ENCODE measurements at places on chromosomes 16 and 17.
A peak's percentile ranks its signal among the peaks of the same experiment; 100 is the strongest.

- DNase-seq, result no peak
Observed at GRCh38 chr17:27873746-27874145, 19.4 kb downstream of the LYRM9 start.

- no peak for DNase-seq
Observed at GRCh38 chr16:51146256-51146924, 4.7 kb downstream of the SALL1 start.

- no peak for DNase-seq
Observed at GRCh38 chr16:57536306-57537193, at the start of gene CCDC102A. TSS of gene CCDC102A (minus strand) at chr16:57536571. CDS start at chr16:57529177, 7,394 bp downstream.

DNA sequence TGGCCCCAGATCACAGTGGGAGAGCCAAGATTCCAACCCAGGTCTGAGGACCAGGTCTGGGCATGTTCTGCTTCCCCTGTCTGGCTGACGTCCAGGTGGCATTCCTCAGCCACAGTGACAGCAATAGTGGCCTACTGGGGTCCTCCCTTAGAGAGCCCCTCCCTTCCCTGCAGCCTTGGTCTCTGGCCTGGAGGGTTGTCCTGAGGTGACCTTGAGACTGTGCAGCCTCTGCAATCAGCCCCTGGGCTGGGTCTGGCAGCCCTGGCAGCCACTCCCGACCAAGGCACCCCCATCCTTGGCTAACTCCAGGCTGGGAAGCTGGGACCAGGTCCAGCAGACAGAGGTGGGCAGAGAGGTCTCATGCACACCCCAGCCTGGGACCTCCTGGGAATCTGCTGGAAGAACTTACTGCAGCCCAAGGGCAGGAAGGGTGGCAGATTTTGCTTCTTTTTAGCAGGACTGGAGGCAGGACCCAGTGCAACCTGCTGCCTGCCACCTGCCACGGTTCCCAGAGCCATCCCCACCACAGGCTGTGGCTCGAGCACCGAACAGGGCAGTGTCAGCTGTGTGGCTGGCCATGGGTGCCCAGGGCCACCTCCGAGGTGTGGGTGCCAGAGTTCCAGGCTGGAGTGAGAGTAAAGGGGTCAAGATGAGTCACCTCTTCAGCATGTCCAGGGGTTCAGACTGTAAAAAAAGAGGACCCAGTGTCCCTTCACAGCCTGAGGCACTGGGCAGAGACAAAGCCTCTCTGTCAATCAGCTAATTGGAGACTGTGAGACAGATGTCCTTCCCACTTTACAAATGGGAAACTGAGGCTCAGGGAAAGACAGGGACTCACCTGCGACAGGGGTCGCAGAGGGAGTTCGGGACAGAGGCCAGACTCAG is 12.6 kb downstream of the GRB7 start:
- no peak for DNase-seq

- no peak for DNase-seq
Observed at GRCh38 chr17:75546181-75546580, 20.7 kb downstream of the LLGL2 start.

GRCh38 chr16:85314512-85314971 is 202.3 kb upstream of the CIBAR2 start:
- no peak for DNase-seq

- DNase-seq, result no peak
Observed at GRCh38 chr17:58506354-58507080, 7.9 kb downstream of the MTMR4 start.

DNA sequence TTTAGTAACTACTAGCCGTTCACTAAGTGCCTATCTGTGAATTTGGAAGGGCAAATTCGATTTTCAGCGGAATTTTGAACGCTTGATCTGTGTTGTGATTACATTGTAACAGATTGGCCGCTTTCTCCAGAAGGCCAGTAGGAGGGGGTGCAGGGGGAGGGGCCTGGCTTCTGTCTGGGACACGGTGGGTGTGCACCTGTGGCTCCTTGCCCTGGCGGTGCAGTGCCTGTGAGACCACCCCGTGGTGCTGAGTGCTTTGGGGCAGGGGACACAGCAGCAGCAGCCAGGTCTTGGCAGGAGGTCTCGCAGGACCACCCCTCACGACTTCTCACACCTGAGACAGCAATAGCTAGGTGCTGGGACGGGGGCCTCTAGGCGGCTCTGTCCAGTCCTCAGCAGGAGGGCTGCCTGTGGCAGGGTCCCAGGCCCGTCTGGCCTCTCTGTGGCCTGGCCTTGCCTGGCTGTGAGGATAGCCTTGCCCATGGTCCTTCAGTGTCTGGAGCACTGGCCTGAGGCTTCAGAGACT is 1.8 kb downstream of the UBE2I start:
- DNase-seq, result no peak

DNA sequence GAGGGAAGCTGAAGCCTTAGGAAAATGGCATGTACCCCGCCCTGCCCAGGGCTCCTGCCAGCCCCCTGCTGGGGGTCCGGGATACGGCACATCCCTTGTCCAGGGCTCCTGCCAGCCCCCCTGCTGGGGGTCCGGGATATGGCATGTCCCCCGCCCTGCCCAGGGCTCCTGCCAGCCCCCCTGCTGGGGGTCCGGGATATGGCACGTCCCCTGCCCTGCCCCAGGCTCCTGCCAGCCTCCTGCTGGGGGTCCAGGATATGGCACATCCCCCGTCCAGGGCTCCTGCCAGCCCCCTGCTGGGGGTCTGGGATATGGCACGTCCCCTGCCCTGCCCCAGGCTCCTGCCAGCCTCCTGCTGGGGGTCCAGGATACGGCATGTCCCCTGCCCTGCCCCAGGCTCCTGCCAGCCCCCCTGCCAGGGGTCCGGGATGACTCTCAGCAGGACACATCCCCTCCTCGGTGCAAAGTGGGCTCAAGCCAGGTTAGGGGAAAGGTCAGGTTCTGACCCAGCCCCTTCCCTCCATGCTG is 43.2 kb downstream of the RPH3AL start:
- DNase-seq, result no peak

- DNase-seq, result no peak
Observed at GRCh38 chr17:6936370-6937028, 59.4 kb upstream of the ALOX12 start.

DNA sequence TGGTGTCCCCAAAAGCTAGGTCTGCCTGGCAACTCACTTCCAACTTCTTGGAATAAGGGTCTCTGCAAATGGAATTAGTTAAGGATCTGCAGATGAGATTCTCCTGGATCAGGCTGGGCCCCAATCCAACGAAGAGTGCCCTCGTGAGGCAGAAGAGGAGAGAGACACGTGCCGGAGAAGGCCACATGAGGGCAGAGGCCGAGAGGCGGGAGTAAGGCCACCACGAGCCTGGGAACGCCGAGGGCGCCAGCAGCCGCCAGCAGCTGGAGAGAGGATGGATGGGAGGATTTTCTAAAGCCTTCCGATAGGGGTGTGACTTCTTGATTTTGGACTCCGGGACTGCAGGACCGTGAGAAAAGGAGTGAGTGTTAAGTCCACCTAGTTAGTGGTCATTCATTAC is 76.3 kb downstream of the JPH3 start:
- DNase-seq, result no peak

- DNase-seq, result no peak
Observed at GRCh38 chr16:86347916-86348555, 162.3 kb upstream of the FOXF1 start.

- no peak for DNase-seq
Observed at GRCh38 chr16:88505405-88506082, 52.5 kb downstream of the ZFPM1 start.

DNA sequence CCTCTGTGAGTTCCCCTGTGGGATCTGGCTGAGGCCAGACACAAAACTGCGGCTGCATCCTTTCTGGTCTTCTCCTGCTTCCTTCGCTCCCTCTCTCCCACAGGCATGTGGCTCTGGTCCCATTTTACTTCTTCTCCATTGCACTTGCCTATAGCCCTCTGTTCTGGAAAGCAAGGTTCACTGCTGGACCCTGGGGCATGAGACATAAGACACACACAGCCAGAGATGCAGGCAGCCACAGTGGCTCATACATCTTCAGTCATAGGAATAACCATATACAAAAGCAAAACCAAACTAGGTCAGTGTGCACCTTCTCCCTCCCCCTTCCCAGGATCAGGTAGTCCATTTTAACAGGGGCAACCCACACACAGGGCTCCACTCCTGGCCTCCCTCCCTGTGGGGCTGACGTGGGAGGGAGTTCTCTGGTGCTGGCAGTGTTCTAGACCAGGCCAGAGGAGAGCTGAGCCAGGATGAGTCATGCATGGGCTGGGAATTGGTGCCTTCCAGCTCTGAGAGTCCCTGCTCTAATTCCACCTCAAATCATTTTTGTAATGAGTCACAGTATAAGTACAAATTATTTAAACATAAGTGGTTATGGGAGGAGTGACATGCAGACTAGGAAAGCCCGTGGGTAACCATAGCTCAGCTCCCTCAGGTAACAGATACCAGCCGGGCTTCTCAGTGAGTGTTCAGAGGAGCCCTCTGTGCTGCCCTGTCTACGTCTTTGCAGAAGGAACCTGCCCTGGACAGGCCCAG is 58.0 kb downstream of the ASIC2 start:
- no peak for DNase-seq

DNA sequence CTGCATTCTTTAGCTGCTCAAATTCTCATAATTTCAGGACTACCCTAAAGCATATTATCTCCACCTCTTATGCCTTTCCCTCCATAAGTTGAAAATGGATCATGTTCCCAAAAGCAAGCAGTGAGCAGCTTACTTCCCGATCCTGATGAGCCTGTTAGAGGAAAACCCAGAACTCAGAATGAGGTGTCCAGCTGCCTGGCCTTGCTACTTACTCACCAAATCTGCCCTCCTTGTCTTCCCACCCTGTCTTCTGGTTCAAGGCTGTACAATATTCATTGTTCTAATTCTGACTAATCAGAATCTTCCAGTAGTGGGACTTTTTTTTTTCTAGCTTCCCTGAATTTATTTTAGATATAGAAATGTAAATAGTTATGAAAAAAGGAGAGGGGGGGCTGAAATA is 10.8 kb downstream of the LYRM1 start:
- no peak for DNase-seq

DNA sequence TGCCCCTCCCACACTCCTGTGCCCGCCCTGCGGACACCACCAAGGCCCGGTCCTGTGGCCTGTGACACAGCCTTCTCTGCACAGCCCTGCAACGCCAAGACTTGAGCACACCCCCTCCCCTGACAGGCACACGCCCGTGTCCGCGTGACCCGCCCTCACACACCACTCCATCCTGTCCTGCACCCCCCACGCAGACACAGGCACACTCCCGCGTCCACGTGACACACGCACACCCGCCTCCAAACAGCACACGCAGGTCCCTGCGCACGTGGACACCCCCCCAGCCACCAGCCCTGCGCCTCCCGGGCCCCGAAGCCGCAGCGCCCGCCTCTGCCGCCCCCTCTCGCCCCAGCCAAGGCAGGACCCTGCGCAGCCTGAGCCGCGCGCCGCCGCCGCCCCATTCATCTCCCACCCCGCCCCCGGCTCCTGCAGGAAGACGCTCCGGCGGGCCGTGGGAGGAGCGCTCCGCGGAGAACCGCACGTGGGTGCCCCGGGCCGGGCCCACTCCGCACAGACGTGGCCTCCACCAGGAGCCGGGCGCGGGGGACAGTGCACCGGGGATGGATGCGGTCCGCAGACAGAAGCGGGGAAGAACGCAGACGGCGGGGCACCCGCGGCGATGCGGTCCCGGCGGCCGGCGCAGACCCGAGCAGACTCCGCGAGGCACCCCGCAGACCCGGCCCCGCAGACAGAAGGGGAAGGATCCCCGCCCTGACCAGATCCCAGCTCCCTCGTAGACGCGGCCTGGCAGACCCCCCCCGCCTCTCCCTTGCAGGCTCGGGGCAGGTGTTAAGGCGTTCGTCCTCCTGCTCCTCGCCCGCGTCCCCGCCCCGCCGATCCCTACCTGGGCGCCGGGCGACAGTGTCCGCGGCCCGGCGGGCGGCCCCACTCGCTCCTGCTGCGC is 506 bp downstream of the CAMKK1 start:
- DNase-seq, result no peak

- no peak for DNase-seq
Observed at GRCh38 chr17:55215711-55216110, 49.0 kb upstream of the HLF start.

GRCh38 chr16:13441675-13442074 is 478.3 kb upstream of the ERCC4 start:
- no peak for DNase-seq

DNA sequence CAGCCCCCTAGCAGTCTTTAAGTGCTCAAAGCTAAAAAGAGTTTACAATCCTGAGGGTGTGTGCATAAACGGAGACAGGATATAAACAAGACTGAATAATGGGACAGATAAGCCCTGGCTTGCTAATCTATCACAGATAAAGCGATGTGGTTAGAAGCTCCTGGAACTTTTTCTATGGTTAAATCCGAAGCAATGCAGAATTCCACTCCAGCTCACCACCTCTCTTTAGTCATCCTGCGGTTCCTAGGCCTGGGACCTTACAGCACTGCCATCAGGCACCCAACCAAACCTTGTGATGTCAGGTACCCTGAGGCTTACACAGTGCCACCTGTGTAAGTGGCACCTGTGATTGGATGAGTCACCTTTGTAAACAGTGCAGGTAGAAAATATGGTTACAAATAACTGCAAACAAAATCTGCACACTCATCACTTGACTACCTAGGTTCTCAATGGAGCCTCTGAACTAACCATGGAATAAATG is 31.5 kb upstream of the B4GALNT2 start:
- no peak for DNase-seq

DNA sequence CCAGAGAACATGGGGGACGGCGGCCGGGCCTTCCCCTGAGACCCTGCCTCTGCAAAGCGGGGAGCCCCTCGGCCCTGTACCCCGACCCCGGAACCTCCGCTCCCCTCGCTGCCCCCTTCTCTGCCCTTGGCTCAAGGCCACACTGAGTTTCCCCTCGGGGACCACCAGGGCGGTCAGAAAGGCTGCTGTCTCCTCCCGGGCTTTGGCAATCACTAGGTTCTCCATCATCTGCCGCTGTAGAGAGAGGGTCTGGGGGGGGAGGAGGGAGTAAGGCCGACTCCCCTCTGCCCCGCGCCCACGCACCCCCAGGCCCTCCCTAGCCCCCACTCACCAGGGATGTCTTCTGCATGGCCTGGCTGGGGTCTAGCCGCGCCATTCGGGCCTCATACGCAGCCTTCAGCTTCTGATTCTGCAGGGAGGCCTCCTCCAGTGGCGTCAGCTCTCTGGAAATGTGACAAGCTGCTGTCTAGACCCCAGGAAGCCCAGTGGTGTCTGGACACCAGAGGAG is 8.4 kb downstream of the VPS9D1 start:
- DNase-seq, result no peak

GRCh38 chr16:86038926-86039310 is 140.0 kb downstream of the IRF8 start:
- no peak for DNase-seq

DNA sequence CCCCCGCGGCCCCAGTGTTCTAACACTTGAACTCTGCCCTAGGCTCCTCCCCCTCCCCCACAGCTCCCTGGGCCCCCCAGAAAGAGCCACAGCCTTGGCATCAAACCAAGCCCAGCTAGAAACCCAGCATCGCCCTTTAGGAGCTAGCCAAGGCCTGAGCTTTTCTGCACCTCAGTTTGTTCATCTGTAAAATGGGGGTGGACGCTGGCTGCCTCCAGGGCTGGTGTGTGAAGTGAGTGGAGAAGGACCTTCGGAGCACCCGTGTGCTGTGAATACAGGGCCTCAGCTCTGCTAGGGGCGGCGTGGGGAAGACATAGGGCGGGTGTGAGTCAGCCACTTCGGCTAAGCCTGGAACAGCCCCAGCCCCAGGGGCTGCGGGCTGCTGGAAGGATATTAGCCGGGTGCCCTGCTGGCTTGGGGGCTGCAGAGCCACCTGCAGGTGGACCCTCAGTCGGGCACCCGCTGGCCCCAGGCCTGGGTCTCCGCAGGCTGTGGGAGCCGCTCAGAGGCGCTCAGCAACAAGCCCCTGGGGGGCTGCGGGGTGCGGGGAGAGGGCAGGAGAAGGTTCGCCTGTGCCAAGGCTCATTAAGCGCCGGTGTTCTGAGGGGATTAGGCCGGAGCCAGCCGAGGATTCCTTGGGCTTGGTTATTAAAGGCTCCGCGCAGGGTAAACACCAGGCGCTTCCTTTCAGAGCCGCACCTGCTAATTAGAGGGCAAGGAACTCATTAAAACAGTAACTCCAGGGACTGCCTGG is 217.0 kb upstream of the CIBAR2 start:
- DNase-seq, result peak; percentile 51
